ENCODE measurements at places on chromosomes 4 and X.

DNA sequence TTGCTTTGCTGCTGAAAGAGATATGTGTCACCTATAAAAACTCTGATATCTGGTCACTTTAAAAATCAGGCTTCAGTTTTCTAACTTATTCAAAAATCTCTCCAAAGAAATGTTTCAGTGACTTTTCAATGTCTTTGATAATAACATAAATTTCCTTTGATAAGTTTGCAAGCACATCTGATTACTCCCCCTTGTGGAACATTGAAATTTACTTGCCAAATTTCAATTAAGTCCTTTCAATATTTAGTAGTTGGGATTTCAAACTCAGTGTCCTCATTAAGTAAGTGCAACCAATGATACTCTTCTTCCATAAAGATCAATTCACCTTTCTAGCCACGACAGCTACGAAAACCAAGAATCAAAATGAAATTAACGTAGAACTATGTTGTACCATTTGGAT is 151.3 kb upstream of the FAM47C start:
- DNase-seq = no peak

- no peak for DNase-seq
These were observed 224.6 kb downstream of the SCFD2 start for GRCh38 chr4:53141308-53141707.

GRCh38 chr4:52241916-52242315 is 190.8 kb downstream of the SPATA18 start:
- no peak for DNase-seq

DNA sequence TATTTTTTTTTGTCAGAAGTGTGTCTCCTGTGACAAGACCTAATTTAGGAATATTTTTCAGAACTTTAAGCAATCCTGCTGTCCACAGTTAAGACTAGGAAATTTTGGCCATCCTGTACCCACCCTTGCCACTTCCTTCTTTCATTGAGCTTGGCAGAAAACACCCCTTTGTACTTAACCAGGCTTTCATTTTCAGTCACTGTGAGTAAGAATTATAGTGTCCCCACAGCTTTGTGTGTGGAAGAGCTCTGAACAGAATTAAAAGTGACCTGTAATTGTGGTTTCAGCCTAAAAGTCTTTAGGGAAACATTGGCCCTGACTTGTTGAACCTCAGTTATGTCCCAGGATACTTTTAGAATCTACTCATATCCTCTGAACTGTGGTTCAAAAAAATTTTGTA is 153.7 kb upstream of the BMP3 start:
- no peak for DNase-seq

DNA sequence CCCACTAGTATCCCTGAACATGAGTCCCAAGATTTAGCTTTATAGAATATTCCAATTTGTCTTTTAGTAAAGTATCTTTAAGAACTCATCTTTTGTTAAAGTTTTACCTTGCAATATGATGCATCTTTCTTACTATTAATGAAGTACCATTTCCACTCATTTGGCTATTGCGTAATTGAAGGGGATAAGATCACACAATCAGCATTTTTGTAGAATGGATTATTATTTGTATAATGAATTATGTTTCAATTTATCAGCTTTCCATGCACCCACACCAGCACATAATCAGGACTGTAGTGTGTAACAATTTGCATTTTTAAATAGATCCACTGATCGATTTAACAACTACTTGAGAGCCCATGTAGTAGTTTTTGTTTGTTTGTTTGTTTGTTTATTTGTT is 1364.9 kb upstream of the IGFBP7 start:
- DNase-seq = no peak
